Stimulated activated CD4-positive, alpha-beta T cell treated with anti-CD3 and anti-CD28 coated beads, TNF-alpha, amount 100 ng/mL, for 1 hour (primary cell): ENCODE measurements at places on chromosomes 1 and 21.

DNA sequence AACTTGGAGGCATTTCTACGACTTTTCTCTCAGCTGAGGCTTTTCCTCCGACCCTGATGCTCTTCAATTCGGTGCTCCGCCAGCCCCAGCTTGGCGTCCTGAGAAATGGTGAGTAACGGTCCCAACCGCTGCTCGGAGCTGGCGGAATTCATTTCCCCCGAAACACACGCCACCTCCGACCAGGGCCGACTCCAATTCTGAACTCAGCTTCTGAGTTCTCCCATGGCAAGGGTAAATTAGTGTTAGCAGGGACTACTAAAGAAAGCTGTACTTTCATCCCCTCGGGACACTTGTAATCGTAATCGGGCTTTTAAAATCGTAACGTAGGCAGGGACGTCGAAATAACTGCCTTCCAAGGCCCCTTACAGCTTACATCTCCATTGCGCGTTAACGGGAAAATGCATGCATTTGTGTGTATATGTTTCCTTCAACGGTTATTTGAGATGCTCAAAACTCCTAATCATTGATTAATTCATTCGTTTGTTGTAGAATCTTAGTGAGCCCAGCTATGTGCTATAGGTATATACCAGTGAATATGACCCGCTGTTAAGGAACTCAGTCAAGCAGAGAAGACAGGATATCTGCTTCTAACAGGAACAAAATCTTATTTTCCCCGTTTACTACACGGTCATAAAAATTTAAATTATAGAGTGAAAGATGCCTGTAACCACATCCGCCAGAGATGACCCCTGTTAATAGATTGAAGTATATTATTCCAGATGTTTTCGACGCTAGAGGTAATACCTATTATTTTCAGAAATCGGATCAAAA, 472 bp downstream of the DTL start:
- DNase-seq = no peak

GRCh38 chr1:100145116-100145515, 12.2 kb downstream of the TRMT13 start:
- no peak for DNase-seq

GRCh38 chr1:182786223-182786994, 3.2 kb upstream of the NPL start:
- no peak for DNase-seq

- no peak for DNase-seq
Observed at GRCh38 chr1:98546319-98546718, 115.2 kb upstream of the SNX7 start.

DNA sequence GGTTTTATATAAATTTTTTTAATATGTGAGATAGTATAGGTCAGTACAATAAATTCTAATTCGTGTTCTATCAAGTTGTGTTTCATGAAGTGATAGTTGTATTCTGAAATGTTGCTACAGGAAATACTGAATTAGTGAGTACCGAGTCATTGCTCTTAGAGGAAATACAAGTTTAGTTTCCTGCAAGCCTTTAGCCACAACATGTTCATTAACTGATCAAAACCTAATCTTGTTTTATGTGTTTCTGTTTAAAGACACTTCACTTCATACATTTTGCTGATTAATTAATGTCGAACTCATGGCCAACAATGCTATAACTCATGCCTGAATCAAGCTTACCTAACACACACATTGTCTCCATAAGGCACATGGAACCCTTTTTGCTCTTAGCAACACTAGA, 43.6 kb downstream of the LRRC7 start:
- DNase-seq = no peak

DNA sequence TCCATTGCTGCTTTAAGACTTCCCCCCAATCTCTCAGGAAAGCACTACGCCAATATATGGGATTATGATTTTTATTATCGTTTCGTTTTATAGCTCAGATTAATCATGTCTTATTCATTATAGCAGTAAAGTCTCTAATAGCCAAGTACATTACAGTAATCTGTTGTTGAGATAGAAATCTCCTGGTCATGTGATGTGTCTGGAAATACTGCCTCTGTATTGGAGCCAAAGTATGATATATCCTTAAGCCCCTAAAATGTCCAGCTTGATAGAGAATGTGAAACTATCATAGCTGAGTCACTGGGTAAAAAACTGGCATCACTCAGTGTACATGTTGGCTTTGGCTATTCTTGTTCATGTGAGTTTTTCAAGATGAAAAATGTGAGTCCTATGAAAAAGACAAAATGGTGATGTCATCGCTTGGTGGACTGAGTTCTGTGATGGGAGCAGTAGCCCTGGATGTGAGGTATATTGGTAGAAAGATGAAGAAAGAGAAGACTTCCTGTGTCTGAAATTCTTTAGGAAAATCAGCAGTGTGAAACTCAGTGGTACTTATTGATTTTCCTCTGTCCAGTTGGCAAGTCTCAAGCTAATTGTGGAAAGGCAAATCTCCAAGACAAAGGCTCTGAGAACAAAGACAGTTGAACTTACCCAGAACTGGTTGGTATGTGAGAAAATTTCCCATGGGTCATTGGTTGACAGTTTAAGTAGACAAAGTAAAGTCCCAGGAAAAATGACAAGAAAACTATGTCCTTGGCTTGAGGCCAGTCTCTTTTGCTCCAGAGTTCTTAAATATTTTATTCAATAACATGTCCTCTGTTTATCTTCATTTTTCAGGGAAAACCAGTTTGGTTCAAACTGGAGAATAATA, 76.2 kb downstream of the BRINP2 start:
- no peak for DNase-seq

DNA sequence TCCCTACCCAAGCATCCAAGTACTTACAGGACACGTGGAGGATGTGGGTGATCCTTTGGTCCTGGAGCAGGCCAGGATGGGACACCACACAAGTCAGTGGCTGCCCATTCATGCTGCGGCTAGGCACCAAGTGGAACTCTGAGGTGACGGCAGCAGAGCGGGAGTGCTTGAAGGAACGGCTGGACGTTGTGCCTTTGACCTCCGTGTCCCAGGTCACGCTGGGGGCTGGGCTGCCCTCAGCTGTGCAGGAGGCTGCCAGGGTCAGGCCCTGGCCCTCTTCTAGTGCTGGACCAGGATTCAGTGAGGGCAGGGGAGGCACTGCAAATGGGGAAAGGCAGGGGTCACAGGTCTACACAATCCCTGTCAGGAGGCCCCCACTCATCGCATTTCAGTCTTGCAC, 7.7 kb upstream of the ARHGAP30 start:
- DNase-seq = no peak

DNA sequence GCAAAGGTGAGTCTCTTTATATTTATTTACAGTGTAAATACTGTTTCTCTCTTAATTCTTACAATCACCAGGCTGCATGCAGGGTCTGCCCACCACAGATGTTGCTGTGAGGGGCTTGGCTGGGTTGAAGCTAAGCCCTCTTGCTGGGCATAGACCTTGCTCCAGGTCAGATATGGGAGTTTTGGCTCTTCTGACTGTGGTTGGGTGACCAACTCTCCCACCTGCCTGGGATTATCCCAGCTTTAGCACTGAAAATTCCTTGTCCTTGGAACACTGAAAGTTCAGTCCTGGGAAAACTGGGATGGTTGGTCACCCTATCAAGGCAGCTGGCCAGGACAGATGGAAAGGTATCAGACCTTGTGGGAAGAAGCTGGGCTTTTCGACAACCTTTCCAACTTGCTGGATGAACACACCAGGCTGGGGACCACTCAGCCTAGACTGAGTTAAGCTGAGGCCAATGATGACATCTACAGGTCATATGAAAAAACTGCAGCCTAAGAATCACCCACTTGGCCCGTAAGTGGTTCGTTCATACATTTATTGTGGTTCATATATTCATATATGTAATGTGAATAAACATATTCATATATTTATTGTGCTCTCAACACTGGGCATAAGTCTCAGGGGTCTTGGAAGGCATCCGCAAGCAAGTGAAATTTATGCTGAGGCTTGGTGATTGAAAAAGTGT, 26.6 kb upstream of the HPDL start:
- no peak for DNase-seq

GRCh38 chr1:15573477-15573876, 11.4 kb downstream of the AGMAT start:
- DNase-seq = no peak

DNA sequence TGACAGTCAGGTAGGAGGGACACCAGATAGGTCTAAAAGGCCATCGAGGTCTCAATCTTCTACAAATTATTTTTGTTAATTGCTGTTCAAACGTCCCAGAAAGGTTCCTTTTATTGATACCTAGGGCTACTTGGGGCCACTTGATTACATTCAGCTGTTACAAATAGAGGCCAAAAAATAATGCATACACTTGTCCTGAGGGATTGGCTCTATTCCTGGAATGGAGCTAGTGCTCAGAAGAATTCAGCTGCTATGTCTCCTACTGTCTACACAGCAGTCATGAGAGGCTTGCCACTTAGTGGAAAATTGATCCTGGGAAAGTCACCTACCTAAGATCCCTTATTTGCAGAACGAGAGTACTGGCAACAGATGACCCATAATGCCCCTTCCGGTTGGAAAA, 498.3 kb downstream of the ADGRL2 start:
- no peak for DNase-seq

- DNase-seq = no peak
Observed at GRCh38 chr1:34591751-34592629, 162.9 kb upstream of the GJB5 start.

DNA sequence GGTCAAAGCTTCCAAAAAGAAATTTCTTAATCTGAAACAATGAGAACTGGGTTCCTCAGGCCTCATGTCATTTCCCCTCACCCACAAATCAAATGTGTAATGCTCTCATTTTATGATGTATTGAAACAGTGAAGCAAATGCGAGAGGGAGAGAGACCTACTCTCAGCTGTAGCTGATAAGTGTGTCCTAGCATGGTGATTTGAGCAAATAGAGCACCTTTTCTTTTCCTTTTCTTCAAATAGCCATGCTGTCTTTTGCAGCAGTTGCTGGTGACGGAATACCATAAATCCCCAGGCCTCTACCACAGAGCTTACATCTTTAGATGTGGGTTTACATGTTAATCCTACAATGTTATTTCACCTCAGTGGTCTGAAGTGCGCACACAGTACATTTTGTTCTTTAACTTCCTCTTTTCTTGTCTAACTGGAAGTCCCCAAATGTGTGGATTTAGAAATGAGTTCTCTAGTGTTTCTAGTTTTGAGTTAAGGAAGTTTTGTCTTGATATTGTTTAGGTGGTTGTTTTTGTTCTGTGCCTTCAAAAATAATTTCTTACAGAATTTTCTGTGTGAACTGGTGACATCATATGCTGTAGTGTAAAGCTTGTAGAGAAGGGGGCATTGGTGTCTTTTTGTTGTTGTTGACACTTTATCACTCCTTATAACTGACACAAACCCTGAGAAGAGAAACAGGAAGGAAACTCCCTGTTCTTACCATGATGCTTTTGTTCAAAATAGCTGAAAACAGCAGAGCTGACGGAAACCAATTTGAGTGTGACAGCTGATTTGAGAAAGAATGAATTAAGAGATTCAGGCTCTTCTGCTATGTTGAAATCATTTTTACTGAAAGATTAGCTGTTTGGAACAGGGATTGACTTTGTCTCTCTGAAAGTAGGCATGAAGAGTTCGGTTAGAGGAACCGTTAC, 12.2 kb downstream of the SMAP2 start:
- DNase-seq = no peak

DNA sequence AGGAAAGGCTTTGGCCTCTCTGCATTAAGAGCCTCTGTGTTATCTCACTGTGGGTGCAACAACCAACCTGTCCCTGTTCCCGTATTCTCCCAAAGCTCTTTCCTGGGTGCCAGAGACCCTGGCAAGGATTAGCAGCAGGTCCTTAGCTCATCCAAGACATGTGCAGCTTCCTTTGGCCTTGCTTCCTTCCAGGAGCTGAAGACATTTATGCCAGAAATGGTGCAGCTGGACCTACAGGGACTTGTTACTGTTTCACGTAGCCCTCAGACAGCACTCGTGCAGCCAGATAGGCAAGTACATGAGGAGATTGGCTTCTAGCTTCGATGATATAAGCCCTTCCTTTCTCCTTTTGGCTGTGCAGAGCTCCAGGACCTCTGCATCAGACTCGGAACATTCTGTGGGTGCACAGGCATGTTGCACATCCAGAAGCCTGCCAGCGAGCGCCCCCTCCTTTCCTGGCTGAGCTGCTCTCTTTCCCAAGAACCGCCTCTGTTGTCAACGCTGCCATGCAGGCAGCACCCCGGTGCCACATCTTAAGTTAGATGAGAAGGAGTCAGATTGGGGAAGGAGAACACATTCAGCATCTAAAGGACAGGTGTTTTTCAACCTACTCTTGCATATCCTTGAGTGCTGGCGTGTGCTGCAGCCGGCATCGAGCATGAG, 284.5 kb upstream of the PLXNA2 start:
- no peak for DNase-seq

DNA sequence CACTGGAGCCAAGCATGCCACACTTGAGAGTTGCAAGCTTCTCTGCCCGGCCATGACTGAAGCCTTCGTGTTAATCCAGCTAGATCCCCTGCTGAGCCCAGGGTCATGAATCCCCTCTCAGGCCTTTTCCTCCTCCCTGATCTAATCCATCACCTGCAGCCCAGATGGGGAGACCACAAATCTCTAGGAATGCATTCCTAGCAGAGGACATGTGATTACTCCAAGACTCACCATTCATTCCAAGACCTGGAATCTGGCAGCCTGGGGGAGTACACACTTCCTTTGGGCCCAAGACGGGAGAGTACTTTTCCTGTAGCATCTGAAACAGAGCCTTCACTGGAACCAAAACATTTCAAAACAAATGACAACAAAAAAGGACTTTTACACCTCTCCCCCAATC, 269.3 kb upstream of the NFIA start:
- DNase-seq = no peak
